Right cardiac atrium (tissue), 5 donors: ENCODE measurements at places on chromosomes 5 and 9. TPM values are rescaled to one million over a fixed set of nuclear protein-coding genes. Genes with fewer than 3 reads are reported as not detected.
A peak's percentile ranks its signal among the peaks of the same experiment; 100 is the strongest.

GRCh38 chr9:85079349-85079748 lies 409.8 kb downstream of the NTRK2 start:
- DNase-seq: no peak

Gene FBXL7
- 18.8 TPM for total RNA-seq

Gene CCDC187
- not detected for total RNA-seq

- DNase-seq: no peak
Measured at GRCh38 chr9:114467226-114467750, 38.0 kb downstream of the WHRN start.

Gene IL5
- not detected for total RNA-seq

DNA sequence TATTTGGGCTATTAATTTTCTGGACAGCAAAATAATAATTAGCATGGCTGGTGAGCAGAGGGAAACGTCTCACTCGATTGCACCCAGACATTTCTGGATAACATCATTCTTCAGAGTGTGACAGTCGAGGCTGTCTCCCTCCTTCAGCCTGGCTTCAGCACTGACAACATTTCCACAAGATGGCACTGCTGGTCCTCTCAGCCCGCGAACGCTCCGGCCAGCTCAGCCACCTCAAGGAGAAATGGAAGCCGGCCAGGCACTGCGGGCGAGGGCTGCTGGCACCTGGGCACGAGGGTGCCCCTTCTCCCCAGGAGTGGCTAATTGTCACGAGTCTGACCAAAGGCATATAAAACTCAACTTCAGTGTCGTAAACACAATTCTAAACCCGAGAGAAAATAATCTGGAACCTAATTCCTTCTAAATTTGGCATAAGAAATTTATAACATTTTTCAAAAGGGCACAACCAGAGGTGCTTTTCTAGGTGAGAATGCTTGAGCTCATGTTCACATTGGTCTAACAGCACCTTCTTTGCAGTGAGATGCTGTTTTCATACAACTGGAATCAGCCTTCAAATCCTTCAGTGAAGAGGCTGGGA lies 65.9 kb downstream of the DAP start:
- peak; percentile 68 for DNase-seq

Gene PCDHGB3
- 4.8 TPM for total RNA-seq

DNA sequence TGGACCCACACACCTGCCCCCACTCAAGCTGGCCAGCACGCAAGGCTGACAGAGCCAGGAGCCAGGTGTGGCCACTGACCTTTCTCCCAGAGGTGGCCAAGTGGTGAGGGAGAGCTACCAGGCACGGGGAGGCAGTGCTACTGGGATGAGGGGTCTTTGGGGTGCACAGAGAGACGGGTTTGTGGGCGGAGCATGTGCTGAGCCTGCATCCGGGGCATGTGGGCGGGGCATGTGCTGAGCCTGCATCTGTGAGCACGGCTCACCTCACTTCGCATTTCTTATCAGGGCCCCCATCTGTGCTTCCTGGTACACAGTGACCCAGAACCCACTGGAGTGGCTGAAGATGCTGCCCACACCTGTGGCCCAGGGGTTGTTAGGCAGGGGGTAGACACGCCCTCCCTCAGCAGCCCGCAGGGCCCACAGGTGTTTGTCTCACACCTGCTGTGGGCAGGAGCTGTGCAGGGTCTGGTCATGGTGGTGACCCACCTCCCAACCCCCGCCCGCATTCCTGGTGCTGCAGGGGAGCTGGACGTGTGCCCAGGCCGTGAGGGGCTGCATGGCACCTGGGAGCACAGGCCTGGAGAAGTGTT lies 21.5 kb downstream of the CCDC187 start:
- no peak for DNase-seq

GRCh38 chr5:176185133-176185733 lies 53.0 kb upstream of the SIMC1 start:
- DNase-seq: no peak

GRCh38 chr5:132673939-132674630 lies at the start of gene IL4:
Gene IL4, plus strand, starts transcription at chr5:132673989. Its CDS starts 62 bp downstream, at chr5:132674051.
- DNase-seq: no peak

DNA sequence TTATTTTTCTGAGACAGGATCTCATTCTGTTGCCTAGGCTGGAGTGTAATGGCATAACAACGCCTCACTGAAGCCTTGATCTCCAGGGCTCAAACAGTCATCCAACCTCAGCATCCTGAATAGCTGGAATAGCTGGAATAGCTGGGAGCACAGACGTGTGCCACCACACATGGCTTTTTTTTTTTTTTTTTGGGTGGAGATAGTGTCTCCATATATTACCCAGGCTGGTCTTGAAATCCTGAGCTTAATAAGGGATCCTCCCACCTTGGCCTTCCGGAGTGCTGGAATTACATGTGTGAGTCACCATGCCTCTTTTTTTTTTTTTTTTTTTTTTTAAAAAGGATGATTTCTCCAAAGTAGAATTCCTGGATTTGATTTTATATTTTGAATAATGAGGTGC lies 60.7 kb downstream of the NSD1 start:
- DNase-seq: no peak

Gene NEUROG1
- not detected for total RNA-seq

Gene MCTP1
- total RNA-seq: 5.7 TPM

DNA sequence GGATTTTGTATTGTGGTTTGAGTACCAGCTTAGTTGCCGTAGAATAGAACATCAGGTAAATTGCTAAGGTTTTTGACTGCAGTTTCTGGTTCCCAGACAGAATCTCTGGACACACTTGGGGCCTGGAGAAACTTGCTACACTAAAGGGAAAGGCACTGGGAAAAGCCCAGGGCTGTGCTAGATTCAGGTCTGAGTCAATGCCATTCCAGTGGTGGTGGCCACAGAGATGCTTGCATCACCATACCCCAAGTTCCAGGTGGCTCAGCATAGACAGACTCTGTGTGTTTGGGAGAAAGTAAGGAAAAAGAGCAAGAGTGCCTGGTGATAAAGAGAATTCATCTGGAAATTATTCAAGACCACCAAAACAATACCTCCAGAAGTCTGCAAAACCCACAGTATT lies 120.6 kb downstream of the HMHB1 start:
- no peak for DNase-seq

DNA sequence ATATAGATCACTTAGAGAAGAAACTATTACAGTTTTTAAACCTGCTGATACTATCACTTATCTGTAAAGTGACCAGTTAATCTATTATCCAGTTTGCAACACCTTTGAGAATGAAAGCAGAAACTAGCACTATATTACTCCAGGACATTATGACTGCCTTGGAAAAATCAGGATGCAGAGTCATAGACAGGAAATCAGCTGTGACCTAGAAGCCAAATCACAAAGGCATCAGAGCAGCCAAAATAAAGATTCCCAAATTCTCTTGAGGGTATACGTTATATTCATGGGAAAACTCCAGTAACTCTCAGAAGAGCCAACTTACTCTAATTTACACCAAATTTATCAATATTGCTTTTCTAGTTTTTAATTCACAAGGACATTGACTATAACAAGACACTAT lies 49.9 kb downstream of the CDO1 start:
- DNase-seq: no peak

DNA sequence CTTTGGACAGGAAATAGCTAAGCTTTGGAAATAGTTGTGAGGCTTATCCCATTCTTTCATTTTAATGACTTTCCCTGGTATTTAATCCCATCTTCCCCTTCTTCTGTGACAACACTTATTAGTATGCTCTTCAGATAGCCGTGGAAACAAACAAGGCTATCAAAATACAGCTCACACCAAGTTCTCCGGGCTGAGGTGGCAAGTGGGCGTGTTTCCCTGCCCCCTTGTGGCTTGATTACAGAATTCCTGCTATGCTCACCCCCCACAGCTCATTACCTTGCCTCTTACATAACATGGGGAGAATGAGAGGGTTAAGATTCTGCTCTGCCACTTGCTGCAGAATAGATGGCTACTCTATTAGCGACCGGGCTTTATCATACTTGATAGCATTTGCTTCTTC lies 437.1 kb upstream of the TLE4 start:
- no peak for DNase-seq

Gene ABCA2
- 42.4 TPM for total RNA-seq

DNA sequence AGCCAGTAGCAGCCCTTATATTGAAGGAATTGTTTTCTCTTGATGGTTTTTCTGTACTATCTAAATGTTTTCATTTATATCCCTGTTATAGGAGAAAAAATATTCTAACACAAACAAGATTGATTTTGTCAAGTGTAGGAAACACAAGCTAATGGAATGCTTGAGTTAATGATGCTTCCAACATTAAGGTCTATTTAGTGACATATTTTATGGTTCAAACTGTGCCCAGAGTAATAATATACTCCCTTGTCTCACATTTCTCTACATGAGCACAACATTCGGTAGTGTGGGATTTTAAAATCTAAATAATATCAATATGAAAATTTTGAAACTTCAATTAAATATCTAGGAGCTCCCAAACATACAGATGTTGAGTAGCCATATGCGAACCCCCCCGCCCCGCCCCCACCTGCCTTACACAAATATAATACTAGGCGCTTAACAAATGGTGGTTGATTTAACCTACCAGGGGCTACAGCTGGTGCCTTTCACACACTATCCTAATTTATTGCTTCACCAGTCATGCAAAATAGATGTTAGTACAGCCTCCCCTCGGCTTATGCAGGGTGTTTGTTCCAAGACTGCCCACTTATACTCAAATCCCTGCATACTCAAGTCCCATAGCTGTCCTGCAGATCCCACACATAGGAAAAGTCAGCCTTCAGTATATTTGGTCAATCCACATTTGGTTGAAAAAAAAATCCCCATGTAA lies 124.1 kb upstream of the ACO1 start:
- no peak for DNase-seq

Gene GABBR2
- total RNA-seq: not detected

DNA sequence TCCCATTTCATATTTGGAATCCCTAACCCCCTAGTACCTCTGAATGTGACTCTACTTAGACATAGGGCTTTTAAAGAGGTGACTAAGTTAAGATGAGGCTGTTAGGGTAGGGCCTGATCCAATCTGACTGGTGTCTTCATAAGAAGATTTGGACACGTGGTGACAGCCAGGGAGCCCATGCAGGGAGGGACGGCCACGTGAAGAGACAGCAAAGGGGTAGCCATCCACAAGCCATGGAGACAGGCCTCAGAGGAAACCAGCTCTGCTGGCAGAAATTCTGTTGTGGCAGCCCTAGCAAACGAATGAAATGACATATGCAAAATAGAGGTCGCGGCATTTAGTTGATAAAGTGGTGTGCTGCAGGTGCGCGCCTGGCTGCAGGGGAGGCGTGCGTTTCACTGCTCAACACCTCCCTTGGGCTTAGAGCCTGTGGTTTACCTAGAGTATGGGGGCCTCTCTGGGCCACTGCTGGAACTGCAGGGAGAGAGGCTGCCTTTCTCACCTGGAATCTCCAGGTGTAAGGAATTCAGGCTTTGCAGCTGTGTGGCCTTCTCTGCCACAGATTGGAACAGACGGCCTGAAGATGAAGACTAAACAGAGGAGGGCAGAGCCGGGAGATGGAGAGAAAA lies 7.1 kb upstream of the AFAP1L1 start:
- no peak for DNase-seq

GRCh38 chr5:160167624-160168165 lies 48.4 kb upstream of the PWWP2A start:
- no peak for DNase-seq

Gene TLR4
- total RNA-seq: 16.3 TPM

GRCh38 chr5:3059488-3059887 lies 308.0 kb upstream of the IRX2 start:
- DNase-seq: no peak

Gene HTR4
- 7.6 TPM for total RNA-seq

Gene PCDH12
- total RNA-seq: 6.4 TPM

Gene TCF7
- total RNA-seq: 3.7 TPM

Gene PTCD2
- 10.1 TPM for total RNA-seq

Gene TOR2A
- total RNA-seq: 3.1 TPM

DNA sequence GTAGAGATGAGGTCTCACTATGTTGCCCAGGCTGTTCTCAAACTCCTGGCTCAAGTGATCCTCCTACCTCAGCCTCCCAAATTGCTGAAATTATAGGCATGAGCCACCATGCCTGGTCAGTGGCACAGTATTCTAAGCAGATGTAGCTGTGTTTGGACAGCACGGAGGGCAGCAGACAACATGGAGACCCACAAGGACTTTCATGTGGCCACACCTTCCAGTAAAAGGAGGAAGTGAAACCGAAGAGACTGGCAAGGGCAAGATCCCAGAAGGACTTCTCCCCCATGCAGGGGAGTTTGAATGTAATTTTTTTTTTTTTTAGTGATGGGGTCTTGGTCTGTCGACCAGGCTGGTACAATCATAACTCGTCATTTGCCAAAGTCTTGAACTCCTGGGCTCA lies 172.2 kb downstream of the TRPM3 start:
- DNase-seq: no peak

DNA sequence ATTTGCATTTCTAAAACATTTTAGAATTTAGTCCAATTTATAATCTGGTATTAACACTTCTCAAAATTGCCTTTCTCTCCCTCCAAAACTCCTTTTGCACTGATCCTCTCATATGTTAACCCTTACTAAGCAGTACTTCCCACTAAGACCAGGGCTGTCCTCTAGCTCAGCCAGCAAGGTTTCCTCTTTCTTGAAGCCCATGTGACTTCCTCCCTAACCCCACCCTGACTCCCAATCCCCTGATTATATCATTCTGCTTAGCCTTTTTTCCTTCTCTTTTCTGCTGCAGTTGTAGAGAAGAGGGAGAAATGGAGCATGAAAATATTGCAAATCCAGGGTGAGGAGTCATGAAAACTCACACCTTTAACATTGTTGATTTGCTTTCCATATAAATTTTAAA lies 241.7 kb downstream of the MCTP1 start:
- no peak for DNase-seq

GRCh38 chr9:104795082-104795481 lies 31.2 kb downstream of the NIPSNAP3B start:
- no peak for DNase-seq

Gene IPO11
- total RNA-seq: 37.4 TPM

DNA sequence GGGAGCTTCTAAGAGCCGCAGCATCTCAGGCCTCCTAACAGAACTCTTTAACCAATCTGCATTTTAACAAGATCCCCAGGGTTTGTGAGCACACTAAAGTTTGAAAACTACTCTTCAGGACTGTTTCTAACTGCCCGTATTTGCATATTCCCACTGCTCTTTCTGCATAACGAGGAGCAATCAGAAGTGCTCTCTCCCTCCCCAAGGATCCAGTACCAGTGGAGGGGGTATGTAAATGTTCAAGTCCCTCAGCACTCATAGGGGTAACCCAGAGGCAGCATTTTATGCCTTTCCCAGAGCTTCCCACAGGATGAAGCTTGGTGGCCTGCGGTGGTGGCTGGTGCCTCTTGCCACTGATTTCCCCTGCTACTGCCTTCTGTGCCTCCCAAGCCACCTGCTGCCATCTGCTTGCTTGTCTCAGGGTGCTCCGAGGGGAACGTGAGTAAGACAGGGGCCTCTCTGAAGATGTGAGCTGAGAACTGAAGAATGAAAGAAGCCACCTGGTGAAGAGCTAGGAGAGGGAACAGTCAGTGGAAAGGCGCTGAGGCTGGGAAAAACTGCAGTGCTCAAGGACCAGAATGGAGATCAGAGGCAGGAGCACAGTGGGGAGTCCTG lies 30.0 kb upstream of the PPP1R2B start:
- no peak for DNase-seq

- DNase-seq: no peak
Measured at GRCh38 chr9:123358181-123358905, 2.3 kb downstream of the CRB2 start.
